ENCODE measurements at places on chromosomes 3 and 15. TPM values are rescaled to one million over a fixed set of nuclear protein-coding genes. Genes with fewer than 3 reads are reported as not detected.
A peak's percentile ranks its signal among the peaks of the same experiment; 100 is the strongest.

DNA sequence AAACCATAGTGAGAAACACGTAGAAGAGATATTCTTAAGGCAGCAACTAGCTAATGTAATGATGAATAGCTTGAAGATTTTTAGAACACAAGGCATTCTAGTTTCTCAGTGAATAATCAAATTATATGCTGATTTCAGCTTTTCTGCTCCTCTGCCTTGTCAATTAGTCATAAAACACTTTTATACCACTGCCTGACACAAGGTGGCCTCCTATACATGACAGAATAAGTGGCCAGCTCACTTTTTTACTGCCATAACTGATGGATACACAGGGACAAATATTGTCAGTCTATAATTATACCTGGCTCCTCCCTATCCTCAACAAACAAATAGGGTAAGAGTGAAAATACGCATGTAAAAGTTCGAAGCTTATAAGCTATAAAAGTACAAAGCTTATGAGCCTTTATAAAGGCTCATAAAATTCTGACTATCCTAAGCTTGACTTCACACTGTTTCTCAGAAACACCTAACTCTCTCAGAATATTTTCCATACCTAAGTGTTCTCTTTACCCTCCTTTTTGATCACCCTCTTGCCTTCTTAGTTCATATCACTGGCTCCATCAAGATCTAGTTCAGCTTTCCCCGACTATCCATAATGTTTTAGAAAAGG is 81.6 kb downstream of the HERC1 start:
- DNase-seq: peak; percentile 73

DNA sequence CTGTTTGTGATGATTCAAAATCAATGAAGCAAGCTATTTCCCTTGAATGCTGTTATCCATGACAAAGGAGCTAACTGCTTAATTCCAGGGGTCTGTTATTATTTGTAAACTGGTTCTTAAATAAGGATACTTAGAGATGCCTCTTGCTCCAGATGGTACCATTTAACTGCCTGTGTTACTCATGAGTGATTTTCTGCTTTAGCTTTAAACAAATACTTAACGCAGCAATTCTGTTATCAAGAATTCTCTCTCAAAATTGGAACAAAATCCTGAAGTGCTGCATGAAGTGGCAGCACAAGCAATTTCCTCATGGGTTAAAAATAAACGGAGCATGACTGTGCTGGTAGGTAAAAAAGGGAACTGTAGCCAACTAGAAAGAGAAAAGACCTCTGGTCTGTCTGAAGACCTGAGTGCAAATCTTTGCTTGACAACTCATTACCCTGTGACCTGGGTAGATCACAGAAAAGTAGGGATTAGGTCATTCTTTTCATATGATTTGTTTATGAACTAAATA is 62.5 kb upstream of the GBE1 start:
- no peak for DNase-seq

- DNase-seq: peak; percentile 53
Measured at GRCh38 chr15:99651023-99651807, 82.0 kb downstream of the LYSMD4 start.

DNA sequence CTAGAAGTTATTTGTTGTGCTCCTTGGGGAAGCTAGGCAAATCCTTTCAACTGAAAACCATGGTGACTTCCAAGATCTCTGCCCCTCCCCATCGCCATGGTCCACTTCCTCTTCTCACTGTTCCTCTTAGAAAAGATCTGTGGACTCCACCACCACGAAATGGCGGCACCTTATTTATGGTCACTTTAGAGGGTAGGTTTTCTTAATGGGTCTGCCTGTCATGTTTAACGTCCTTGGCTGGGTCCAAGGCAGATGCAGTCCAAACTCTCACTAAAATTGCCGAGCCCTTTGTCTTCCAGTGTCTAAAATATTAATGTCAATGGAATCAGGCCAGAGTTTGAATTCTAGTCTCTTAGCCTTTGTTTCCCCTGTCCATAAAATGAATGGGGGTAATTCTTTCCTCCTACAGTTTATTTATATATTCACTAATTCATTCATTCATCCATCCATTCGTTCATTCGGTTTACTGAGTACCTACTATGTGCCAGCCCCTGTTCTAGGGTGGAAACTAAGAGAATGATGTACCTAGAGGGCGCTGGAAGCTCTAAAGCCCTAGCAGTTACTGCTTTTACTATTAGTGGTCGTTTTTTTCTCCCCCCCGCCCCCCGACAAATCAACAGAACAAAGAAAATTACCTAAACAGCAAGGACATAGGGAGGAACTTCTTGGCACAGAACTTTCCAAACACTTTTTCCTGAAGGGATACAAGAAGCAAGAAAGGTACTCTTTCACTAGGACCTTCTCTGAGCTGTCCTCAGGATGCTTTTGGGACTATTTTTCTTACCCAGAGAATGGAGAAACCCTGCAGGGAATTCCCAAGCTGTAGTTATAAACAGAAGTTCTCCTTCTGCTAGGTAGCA is 657 bp downstream of the PATL2 start:
- DNase-seq: peak; percentile 51

DNA sequence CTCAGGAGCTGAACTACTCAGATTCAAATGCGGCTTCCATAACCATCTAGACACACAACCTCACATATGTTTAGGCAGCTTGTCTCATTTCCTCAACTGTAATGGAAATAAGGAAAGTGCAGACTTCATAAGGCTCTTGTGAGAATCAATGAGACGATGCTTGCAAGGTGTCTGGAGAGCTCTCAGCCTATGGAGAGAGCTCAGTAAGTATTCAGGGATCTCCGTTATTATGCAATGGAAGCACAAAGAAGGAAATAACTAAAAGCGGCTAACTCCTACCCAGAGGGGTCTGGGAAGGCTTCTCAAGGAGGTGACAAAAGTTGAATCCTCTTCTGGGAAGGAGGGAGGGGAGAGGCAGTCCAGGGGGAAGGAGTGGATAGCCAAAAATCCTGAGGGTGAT is 50.1 kb upstream of the LIPC start:
- no peak for DNase-seq

DNA sequence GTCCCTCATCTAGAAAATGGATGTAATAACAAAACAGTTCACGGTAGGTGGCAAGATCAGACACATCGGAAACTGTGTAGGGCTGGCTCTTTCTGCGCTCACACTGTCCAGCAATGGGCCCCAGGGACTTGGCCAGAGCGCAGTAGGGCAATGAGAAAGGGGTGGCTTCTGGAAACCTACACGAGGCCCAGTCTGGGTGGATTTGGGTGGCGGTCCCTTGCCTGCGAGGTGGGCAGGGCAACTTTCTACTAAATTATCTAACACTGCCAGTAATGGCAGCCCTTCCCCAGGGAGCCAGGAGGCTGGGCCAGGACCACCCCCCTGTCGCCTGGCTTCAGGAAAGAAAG is 2.1 kb upstream of the TNK2 start:
- no peak for DNase-seq

DNA sequence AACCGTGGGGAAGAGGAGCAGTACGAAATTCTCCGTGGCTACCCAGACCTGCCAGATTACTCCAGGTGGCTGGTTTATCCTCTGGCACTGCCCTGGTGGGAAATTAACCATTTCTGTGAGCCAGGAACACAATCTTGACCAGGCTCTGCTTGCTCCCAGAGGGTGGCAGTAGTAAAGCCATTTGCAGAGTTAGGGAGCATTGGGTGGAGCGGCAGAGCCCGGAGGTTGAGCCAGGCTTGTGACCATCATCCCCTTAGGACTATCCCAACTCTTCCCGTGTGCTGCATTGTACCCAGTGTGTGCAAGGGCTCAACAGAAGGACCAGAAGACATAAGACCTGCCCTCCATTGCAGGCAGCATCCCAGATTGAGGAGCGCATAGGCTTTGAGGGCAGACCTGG is 5.3 kb downstream of the KNG1 start:
- no peak for DNase-seq

DNA sequence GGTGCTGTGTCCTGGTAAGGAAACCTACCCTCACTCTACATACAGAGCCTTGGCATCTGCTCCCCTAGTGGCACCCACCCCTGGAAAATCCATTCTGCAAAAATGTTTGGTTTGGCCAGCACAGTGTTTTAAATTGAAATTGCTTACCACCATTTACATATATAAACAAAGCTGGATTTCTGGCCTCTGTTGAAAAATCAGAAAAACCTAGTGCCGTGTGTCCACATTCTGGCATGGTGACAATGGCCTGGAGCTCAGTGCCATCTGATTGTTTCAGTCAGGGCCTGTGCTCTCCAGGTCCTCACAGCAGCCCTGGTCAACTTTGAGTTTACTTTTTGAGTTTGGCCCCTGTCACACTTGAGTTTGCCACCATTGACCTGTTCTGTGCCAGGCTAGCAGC is 2.9 kb upstream of the IL17RC start:
- no peak for DNase-seq

IGSF10 gene
- 0.13 TPM for total RNA-seq

- DNase-seq: no peak
Measured at GRCh38 chr3:30225021-30225420, 381.4 kb upstream of the TGFBR2 start.

GRCh38 chr3:48966367-48966766 is 23.7 kb upstream of the P4HTM start:
- DNase-seq: peak; percentile 34

DNA sequence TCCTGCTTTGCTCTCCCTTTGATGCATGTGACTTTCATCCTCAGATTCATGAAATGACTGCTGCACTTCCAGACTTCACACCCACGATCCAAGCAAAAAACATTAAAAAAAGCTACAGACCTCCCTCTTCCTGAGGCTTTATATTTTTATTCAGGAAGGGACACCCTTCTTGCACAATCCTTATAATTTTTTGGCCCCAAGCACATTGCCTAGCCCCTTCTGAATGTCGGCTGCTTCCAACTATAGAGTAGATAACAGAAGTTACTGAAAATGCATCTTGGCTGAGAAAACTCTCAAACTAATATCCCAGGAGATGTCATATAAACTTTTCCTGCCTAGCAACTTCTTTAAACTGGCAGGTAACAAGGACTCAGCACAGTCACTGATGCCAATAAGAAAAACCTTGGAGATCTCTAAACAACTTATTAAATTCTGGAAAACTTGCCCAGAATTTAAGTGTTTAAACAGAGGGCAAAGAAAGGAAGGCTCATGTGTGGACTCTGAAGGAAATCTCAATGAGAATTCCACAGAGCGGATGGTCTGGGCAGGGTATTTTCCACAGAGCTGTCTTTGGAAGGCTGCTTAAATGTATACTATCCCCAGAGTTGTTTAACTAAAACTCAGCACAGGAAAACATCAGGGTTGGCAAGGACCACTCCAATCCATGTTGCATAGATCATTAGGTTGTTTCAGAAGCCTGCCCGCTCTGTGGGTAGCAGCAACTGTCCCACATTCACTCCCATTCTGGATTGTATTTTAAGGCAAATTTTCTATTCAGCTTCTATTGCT is 746.8 kb upstream of the LMCD1 start:
- no peak for DNase-seq

ANKRD63 gene
- not detected for total RNA-seq

IMPG2 gene
- 0.78 TPM for total RNA-seq

- DNase-seq: peak; percentile 46
Measured at GRCh38 chr3:160296591-160296990, 71.4 kb downstream of the C3orf80 start.

DNA sequence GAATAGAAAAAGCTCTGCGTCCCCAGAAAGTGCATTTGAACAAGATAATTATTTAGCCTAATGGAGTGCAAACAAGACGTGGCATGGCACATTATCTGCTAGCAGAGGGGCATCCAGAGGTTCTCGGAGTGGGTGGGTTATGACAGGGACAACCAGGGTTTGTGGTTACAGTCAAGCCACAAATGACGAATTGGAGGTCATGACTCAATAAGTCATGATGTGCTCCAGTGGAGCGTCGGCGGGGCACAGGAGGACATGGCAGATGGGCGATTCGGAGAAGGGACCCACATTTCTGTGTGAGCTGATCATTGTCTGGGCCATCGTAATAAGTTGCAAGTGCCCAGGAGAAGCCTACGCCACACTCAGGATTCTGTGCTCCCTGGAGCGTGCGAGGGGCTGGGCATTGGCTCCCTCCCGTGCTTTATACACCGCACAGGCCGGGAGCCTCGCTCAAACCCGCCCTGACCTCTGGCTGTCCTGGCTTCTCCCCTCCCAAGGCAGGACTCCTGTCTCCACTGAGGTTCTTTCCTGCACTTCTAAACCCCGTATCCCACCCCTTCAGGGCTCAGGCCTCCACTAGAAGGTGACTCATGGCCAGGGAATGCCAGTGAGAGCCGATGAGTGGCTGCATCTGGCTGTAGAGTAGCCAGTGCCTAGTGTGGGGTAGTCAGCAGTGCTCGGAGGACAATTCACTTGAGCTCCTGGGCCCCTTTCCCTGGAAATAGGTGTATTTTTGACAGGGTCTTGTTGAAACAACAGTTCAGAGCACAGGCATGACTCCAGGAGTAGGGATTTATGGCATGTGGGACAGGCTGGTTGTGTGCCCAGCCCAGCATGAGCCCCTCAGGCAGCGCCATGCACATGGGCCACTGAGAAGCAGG is 67.4 kb downstream of the GRIP2 start:
- DNase-seq: peak; percentile 88

- DNase-seq: peak; percentile 81
Measured at GRCh38 chr15:67884514-67885174, 44.8 kb upstream of the RNU6-1 start.
